ENCODE measurements at places on chromosomes 3 and 15. TPM values are rescaled to one million over a fixed set of nuclear protein-coding genes. Genes with fewer than 3 reads are reported as not detected.

CAMK2N2 gene
- total RNA-seq = 12.6 TPM

RTP1 gene
- 6.6 TPM for total RNA-seq

DNA sequence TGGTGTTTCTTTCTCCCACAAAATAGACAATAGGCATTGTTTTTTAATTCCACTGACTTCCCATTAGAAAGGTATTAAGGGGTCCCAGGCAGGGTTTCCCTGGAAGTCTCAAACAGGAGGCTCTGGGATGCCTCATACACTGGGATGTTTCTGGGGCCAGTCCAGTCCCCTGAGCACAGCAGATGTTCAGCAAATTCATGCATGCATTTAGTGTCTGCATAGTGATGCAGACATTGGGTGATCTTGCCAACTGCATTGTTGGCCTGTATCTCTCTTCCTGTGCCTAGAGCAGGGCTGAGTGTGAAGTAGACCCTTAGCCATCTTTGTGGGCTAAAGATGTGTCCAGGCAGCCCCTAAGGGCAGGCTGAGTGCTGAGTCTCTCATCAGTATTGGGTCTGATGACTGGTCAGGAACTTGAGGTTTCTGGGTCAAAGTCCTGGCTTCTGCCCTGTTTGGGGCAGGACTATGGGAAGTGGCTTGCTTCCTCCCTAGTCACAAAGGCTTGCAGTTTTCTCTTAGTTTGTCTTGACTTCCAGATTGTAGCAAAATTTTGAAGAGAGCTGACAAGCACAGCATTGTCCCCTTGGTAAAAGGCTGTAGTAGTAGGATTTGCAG, 56.5 kb downstream of the BSN start:
- no peak overlapping the region for H3K27ac ChIP-seq
- H3K27me3 ChIP-seq = no peaks in the 10 kb centered on the region
- no peaks in the 10 kb centered on the region for H3K4me1 ChIP-seq
- H3K4me3 ChIP-seq = no peak overlapping the region
- peaks cover 4% of the 10 kb centered on the region for H3K36me3 ChIP-seq

DNA sequence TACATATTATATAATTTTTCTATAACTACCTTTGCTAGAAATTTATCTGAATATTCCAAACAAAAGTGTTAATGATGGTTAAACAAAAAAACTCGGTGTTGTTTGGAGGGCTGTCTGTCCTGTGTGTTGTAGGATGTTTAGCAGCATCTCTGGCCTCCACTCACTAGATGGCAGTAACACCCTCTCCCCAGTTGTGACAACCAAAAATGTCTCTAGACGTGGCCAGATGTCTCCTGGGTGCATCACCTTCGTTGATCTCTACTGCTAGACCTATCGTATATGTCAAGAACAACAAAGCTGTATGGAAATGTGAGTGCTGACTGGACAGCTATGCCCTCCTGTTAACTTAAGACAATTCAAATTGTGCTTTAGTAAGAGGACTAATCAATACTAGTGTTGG, 14.1 kb downstream of the ANKRD34C start:
- no peaks in the 10 kb centered on the region for H3K4me1 ChIP-seq
- H3K36me3 ChIP-seq = no peaks in the 10 kb centered on the region
- no peaks in the 10 kb centered on the region for H3K27me3 ChIP-seq
- no peak for DNase-seq

NR2C2 gene
- 38.5 TPM for total RNA-seq
